ENCODE measurements at places on chromosomes 12 and 14.

DNA sequence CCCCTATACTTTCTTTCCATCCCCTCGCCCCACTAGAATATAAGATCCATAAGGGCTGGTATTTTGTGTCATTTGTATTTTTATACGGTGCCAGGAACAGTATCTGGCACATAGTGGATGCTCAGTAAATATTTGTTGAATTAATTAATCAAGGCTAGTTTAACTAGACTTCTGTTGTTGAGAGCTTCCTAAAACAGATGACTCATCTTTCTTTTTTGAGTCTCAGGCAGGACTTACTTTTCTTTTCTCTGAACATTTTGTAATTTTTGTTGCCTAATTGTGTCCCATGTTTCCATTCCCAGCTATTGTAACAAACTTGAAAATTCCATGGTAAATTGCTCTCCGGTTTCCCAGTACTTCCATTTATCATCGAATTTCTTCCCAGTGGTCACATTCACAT is 16.7 kb downstream of the STK38L start:
- DNase-seq, result no peak

DNA sequence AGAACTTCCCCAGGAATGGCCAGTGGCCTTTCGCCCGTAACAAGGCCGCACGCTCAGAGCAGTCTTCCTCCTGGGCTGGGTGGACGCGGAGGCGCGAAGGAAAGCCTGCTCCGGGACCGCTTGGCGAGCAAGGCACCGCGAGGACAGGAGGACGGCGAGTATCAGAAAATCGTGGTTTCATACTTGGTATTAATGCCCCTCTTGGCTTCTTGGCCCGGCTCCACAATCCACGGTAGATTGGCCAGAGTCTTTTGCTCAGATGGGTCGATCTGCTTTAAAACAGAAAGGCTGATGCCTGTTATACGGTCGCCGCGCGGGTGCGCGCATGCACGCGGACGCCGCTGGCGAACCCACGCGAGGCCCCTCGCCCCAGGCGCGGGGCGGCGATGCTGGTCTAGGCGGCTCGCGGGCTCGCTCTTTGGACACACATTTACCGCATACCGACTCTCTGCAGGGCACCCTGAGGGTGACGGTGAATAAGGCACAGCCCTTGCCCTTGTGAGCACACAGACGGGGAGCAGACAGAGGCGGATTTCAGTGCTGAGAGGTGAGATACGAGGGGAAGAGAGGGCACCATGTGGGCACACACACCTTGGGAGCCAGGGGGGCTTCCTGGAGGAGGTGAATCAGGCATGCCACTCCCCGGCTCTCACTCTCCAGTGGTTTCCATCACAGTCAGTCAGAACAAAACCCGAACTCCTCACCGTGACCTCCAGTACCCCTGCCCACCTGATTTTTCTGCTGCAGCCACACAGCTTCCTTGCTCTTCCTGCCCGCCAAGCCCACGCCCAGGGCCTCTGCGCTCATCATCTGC is 100.7 kb downstream of the APAF1 start:
- DNase-seq, result peak; percentile 6

- no peak for DNase-seq
Measured at GRCh38 chr12:24997970-24998582, 49.2 kb upstream of the BCAT1 start.

DNA sequence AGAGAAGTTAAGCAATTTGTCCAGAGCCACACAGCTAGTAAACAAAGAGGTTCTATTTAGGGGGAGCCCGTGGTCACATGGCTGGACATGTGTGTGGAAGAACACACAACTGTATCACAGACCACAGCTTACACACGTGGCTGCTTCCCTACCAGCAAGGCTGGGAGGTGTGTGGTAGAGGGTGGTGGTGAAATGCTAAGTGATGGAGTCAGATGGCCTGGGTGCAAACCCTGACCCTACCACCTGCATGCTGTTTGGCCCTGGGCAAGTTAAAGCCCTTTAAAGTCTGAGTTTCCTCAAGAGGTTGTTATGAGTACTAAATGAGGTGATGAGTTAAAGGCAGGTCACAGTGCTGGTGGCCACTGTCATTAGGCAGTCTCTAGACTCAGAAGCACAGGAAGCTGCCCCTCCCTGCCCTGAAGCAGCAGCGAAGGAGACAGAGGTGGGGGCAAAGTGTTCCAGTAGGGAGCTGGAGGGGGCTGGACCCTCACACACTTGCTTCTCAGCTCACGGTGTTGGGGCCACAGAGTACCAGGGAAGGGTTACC is 64.2 kb downstream of the ERH start:
- DNase-seq, result no peak

GRCh38 chr14:92362781-92363235 is 39.8 kb downstream of the SLC24A4 start:
- DNase-seq, result no peak

GRCh38 chr14:91867316-91867988 is at the start of gene TC2N:
Gene TC2N (minus strand): TSS chr14:91867536. CDS start chr14:91813769, 53,767 bp downstream.
- no peak for DNase-seq

- DNase-seq, result peak; percentile 68
Measured at GRCh38 chr12:120110550-120111501, 5.7 kb downstream of the RAB35 start.

DNA sequence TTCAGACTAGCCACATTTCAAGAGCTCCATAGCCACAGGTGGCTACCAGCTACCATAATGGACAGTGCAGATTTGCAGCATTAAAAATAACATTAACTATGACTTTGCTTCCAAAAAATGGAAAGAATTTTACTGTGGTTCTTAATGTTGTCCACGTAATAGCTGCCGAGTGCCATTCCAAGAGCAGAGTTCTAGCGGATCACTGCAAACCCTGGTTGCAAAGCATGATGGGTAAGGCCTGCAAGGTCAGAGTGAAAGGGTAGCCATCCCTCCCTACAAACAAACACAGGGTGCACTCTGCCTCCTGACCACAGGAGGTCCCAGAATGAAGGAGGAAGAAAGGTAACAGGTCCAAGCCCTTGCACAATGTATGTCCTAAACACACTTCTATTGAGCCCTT is 157.6 kb downstream of the DPF3 start:
- peak; percentile 12 for DNase-seq

GRCh38 chr14:76339728-76340615 is 36.0 kb upstream of the ESRRB start:
- DNase-seq, result no peak

- DNase-seq, result no peak
Measured at GRCh38 chr14:72738161-72738611, 155.7 kb downstream of the DPF3 start.

DNA sequence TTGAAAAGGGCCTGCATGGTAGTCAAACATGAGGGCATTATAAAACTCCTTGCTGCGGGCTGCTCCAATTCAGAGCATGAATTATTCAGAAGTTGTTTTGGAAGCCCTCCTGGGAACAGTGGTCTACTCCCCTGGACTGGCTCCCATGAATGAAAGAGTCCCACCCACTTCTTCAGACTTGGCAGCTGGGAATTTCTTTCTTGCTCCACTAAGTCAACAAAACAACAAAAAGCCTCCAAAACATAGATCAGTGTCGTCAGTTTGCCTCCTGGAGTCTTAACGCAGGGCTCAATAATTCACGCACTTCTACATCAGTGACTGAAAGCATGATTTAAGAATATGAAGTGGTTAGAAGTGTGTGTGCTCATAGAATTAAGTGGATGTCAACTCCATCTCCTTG is 37.9 kb downstream of the AKAP6 start:
- DNase-seq, result no peak

GRCh38 chr12:51049525-51049924 is 1.4 kb downstream of the LETMD1 start:
- DNase-seq, result no peak

GRCh38 chr14:52332269-52332668 is 18.2 kb downstream of the PTGER2 start:
- no peak for DNase-seq

DNA sequence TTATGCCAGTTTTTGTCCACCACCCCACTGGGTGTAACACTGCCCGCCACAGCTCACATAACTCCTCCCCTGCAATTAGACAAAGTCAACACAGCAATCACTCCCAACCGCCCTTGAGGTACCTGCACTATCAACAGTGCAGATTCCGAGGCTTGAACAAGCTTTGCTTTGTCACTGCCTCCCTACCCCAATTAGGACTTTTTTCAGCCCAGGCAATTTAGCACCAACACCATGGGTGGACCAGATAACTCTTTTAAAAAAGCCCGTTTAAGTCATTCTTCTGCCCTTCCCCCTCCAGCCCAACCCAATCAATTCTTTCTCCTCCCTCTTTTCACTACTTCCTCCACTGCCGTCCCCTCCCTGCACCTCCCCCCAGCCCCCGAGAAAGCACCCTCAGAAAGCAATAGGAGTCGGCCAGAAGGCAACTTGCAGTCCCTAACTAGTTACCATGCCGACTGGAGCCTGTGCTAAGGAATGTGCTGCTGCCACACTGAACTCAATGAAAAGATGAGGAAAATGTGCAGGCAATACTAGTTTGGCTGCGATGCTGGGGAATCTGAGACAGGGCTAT is 45.7 kb upstream of the OTX2 start:
- DNase-seq, result no peak

- DNase-seq, result no peak
Measured at GRCh38 chr14:61889914-61890351, 127.7 kb downstream of the SNAPC1 start.

- DNase-seq, result no peak
Measured at GRCh38 chr14:21095430-21096205, 2.8 kb downstream of the ZNF219 start.

- DNase-seq, result no peak
Measured at GRCh38 chr12:49028666-49029275, 10.2 kb upstream of the PRKAG1 start.

DNA sequence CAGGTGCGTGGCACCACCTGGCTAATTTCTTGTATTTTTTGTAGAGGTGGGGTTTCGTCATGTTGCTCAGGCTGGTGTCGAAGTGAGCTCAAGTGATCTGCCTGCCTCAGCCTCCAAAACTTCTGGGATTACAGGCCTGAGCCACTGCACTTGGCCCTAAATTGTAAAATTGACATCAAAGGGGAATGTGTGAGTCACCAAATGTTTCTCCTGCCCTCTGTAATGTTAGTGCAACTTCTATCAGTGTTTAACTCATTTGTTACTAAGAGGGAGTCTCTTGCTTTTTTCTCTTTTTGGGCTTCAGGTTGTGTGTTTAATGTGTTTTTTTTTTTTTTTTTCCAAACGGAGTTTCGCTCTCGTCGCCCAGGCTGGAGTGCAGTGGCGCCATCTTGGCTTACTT is 2.3 kb downstream of the TULP3 start:
- no peak for DNase-seq

- DNase-seq, result peak; percentile 8
Measured at GRCh38 chr12:78004249-78005093, 173.8 kb downstream of the NAV3 start.

DNA sequence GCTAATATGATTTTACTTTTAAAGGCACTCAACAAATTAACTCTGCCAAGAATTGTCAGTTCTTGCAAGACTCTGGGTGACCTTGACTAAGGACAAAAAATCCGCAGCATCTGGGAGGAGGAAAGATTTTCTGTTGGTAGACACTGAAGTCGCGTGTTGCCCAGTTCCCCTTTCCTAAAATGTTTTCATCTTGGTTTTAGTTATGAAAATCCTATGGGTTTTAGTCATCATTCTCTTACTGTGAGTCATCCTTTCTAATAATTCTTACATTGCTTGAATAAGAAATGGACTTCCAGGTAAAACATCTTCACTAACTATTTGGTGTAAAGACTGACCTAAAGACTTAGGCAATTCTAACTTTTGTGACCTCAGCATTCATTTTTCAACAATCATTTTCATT is 9.1 kb downstream of the GSG1 start:
- peak; percentile 11 for DNase-seq

DNA sequence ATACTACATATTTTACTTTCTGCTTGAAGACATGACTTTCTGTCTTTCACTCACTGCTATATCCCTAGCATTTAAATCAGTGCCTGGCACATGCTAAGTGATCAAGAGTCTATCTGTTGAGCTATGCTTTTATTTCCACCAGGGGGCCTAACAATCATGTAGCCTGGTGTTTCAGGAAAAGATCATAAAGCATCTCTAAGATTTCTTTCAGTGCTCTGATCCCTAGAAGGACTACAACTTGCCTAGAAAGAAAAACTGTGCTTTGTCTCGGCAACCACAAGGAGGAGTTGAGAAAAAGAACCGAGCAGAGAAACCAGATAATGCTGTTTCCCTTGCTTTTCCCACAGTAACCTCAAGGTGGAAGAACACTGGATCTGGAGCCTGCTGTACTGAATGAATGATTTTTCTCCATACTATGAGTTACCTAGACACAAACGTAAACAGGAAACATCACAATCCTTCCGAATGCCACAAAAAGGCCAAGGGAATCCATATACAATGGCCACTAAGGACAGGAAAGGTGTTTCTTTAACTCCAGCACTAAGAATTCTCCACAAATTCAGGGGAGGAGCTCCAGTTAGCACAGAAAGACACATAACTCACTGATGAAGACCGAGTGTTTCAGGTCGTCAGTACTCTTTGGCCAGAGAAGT is 1.2 kb downstream of the CRY1 start:
- peak; percentile 89 for DNase-seq

- DNase-seq, result no peak
Measured at GRCh38 chr14:82521191-82521590, 987.5 kb upstream of the SEL1L start.

DNA sequence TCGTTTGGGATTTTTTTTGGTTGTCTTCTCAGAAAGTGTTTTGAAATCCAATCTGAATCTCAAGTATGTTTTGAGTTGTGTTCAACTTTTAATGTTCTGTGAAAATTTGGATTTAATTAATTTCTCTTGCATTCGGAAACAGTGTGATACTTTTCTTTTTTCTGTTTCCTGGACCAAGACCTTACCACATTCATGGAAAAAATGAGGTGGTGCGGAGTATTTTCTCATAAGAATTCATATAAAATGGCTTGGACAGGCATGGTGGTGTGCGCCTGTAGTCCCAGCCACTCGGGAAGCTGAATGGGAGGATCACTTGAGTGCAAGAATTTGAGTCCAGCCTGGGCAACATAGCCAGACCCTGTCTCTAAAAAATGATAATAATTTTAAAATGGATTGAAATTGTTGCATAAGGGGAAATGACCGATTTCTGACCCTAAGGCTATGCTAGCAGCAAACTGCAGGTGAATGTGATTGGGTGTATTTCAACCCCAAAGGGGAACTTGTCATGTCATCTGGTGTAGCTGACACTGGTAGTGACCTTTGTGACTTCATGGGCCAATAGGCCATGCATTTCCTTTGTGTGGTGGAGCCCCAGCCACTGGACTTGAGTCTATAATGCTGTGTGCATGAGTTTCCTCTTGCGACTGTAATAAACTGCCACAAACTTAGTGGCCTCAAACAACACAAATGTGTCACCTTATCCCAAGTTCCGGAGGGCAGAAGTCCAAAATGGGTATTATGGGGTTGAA is 123.5 kb upstream of the RFLNA start:
- no peak for DNase-seq

DNA sequence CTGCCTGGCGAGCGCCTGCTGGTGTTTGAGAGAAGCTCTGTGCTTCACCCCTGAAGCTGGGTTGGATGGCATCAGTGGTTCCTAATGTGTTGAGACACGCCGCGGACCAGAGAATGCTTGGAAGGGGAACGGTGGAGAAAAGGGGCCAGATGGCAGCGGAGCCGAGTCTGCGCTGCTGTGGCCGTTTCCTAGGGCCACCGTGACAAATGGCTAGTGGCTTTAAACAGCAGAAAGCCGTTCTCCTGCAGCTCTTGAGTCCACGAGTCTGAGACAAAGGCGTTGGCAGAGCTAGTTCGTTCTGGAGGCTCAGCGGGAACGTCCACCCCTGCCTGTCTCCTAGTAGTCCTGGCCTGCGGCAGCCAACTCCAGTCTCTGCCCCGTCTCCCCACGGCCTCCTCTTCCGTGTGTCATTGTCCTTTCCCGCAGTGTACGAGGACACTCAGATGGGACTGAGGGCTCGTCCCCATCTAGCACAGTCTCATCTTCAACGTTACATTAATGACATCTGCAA is 103.6 kb downstream of the ADGRD1 start:
- no peak for DNase-seq
